ENCODE measurements at places on chromosomes 16 and 17. TPM values are rescaled to one million over a fixed set of nuclear protein-coding genes. Genes with fewer than 3 reads are reported as not detected.

DNA sequence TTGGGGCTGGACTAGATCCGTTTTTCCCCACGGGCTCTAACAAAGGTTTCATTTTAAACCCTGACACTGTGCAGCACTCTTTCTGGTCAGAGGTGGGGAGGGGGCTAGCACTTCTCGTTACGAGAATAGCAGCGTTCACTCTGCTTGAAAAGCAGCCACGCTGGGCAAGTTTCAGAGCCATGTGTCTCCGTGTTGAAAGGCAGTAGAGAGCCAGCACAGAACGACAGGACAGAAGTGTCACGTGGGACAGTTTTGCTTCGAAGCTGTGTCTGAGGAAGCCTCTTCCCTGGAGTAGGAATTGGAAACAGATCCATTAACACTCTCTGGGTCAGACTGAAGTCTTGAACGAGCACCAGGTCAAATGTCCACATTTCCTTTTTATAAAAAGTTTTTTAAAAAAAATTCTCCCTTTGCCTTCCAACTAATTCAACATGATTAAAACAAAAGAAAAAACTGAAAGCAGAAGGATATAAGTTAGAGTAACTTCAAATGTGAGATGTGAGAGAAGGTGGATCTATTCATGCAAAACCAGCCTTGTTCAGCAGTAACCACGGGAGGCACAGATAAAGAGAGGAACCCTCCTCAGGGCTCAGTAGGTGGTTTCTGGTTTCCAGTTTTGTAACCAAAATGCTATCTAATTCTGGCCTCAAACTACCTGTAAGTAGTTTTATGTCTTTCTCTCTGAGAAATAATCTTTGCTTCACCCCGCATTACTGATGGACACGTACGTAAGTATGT is 65.0 kb downstream of the SMG6 start:
- DNase-seq, result no peak

GRCh38 chr16:20099375-20099774 is 25.7 kb upstream of the GPR139 start:
- DNase-seq, result no peak

DNA sequence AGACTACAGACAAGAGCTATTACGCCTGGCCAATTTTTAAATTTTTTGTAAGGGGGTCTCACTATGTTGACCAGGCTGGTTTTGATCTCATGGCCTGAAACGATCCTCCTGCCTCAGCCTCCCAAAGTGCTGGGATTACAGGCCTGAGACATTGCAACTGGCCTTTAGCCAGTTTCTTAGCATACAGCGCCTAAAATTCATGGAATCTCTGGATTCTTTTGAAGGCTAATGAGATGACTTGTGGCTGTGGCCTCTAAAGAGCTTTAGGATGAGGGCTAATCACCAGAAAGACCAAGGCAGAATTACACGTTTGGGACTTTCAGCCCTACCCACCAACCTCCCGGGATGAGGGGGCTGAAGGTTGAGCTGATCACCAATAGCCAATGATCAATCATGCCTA is 34.6 kb downstream of the AKAP10 start:
- DNase-seq, result no peak

- DNase-seq, result no peak
Observed at GRCh38 chr17:47670064-47670463, 20.3 kb downstream of the KPNB1 start.

GRCh38 chr16:10370096-10370726 is 15.7 kb upstream of the ATF7IP2 start:
- no peak for DNase-seq

DNA sequence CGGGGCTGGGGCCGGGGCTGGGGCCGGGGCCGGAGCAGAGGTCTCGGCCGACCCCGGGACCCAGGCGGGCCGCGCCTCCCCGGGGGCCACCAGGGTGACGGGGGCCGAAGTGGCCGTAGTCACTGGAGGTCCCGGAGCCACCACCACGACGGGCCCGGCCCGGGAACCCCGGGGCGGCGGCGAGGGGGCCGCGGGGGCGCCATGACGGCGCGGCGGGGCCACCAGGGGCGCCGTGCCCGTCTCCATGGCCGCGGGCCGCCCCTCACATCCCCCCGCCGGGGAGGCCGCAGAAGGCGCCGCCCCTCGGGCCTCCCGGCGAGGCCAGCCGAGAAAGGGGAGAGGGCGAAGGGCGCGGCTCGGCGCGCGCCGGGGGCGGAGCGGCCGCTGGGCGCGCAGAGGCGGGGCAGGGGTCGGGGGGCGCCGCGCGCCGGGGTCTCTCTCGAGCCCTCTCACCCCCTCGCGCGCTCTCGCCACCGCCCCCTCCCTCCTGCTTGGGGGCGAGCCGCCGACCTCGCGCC is 297 bp downstream of the TBC1D10B start:
- DNase-seq, result no peak

DNA sequence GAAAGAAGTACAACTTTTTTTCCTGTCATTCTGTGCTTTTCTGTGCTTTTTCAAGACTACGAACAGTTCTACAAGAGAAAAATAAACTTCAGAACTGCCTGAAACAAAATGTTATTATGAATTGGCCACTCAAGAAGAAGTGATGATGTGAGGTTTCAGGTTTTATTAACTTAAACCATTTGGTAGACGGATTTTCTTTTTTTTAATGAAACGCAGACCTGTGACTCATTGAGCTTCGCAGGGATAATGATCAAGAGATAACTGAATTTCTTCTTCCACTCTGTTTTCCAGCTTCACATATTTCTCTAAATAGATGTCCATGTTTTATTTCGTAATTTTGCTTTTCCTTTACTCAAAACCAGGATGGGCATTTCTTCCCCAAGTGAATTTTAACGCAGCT is 32.7 kb downstream of the AIPL1 start:
- no peak for DNase-seq

DNA sequence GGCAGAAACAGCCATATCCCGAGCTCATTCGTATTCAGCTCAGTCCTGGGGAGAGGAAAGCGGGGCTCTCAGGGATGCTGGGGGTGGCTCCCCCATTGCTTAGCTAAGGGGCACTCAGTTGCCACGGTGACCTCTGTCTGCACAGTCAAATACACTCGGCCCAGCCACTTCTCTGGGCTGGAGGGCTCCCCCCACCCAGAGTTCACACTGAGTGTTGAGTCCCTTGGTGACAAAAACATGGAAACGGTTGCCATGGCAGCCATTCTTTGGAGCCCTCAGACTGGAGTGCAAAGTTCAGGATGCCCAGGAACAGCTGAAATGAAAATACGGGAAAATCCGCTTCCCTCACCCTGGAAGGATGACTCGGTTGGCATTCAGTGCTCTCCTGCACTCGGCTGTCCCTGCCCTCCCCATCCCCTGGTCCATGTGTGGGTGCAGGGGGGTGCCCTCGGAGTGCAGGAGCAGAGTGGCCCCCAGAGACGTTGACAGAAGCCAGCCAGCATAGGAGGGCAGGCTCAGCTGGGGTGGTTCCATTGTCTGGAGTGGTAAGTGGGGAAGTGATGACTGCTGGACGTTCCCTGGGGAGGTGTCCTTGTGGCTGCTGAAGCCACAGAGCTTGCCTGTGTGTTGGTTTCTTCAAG is 216.5 kb downstream of the NTN1 start:
- DNase-seq, result no peak

TMEM114 gene
- total RNA-seq, result not detected

KATNB1 gene
- total RNA-seq, result 23.1 TPM

CCL18 gene
- total RNA-seq, result not detected

DNA sequence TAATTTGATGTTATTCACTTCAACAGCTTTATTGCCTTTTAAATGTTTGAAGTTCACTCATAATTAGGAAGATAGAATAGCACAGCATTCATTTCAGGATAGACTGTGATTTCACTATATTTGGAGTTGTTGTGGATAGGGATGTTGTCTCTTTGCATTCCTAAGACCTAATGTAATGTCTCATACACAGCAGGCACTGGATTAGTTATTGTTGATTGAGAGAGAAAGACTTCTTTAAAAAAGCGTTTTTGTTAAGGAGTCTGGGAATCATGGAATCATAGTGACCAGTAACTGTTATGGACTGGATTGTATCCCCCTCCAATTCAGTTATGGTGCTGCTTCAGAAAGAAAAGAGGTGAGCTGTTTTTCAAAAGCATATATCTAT is 122.0 kb downstream of the USP22 start:
- no peak for DNase-seq

DNA sequence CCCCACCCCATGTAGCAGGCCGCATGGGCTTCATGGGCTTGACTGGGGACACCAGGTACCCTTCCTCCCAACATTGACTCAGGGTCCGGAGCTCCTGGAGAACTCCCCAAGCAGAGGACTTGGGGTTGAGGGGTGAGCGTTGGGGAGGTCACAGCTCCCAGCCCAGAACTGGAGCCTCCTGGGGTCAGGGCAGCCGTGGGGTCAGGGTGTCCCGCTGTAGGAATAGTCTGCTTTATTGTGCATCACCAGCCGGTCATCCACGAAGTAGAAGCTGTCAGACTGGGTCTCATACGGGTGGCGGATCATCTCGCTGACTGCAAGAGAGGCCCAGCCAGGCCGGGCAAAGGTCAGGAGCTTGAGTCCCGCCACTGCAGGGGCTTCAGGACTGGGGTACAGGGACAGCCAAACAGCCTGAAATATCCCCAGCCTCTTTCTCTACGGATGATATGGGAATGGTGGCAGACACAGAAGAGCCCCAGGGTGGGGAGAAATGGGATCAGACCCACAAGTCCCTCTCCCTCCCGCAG is 5.3 kb downstream of the UNC119 start:
- no peak for DNase-seq

DNA sequence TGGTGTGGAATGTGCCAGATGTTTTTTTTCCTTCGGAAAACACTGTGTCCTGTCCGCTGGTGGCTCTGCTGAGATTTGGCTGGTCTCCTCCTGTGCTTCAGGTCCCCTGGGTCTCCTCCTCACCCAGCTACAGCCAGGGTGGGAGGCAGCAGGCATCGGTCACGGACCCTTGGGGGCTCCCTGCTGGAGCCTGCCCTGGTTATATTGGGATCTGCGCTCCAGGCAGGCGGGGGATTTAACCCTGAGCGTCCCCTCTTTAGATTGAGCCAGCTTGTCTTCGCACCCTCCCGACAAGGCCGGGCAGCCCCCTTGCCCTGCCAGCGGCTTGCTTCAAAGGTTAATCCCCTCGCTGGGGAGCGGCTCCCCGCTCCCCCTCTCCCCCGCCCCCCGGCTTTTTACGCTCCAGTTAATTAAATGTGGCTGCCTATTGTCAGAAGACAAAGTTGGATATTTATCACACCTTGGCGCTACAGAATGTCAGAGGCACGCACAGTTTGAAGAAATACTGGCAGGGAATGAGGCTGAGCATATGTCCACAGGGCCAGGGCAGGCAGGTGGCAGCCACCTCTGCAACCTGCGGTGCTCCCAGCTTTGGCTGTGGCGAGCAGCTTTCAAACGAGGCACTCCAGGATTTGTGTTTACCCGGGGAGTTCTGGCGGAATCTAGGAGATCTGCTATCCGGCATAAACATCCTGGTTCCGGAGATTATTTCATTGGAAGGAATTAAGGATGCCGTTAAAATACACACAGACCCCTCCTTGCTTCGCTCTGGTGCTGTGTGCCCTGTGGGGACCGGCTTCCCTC is 38.2 kb upstream of the GSE1 start:
- DNase-seq, result no peak

C16orf89 gene
- 39.0 TPM for total RNA-seq

PROCA1 gene
- total RNA-seq, result 5.0 TPM

TBC1D3H gene
- total RNA-seq, result not detected

GDPD1 gene
- total RNA-seq, result 3.3 TPM

CFAP97D1 gene
- total RNA-seq, result not detected

RCVRN gene
- total RNA-seq, result not detected

FSCN2 gene
- 0.42 TPM for total RNA-seq

DNA sequence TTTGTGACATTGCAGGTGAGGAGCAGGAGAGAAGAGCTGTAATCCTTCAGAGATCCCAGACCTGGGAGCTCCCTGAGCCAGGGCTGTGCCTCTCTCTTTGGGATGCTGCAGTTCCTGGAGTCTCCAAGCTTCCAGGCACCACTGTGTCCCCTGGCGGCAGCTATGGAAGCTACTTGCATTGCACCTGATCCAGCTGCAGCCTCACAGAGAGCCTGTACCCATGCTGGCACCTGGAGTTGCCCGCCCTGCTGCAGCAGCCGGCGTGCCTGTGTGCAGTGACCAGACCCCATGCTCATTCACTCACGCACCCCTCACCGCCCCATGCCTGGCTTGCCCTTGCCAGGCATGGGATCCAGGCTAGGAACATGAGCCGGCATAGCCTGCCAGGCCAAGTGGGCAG is 51.8 kb upstream of the MED9 start:
- DNase-seq, result no peak

TMEM88 gene
- 25.1 TPM for total RNA-seq

DNA sequence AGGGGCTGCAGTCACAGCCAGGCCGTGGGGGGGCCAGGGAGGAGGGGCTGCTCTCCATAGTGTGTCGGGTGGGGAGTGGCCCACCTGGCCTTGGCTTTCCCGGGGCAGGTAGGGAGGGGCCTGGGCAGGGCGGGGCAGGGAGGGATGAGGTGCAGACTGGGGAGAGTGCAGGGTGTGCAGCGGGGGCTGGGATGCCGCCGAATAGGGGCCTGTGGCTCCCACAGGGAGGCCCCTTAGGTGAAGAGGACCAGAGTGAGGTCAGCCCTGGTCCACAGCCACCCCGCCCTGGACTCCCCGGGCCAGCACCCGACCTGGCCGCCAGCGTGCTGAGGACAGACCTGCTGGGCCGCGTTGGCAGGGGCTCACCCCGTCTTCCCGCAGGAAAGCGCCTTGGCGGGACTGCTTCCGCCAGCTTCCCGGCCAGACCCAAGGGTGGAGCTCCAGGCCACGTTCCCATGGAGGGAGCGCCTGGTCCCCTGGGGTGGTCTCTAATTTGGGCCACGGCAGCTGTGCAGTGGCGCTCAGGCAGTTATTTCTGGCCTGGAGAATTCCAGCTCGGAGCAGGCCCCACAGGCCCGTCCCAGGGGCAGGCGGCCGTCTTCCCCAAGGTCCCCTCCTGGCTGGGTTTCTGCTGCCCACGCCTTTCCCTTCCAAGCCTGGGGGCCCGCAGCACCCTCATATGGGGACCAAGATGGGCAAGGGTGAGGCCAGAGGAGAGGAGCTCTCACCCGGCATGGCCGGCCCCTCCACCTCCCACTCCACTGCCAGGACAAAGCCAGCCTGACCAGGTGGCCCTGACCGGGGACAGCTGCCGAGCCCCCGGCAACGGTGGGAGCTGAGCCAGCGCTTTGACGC is 27.9 kb downstream of the CACNA1H start:
- DNase-seq, result no peak

GRCh38 chr17:37142294-37142896 is 193.6 kb downstream of the AATF start:
- DNase-seq, result no peak

DNA sequence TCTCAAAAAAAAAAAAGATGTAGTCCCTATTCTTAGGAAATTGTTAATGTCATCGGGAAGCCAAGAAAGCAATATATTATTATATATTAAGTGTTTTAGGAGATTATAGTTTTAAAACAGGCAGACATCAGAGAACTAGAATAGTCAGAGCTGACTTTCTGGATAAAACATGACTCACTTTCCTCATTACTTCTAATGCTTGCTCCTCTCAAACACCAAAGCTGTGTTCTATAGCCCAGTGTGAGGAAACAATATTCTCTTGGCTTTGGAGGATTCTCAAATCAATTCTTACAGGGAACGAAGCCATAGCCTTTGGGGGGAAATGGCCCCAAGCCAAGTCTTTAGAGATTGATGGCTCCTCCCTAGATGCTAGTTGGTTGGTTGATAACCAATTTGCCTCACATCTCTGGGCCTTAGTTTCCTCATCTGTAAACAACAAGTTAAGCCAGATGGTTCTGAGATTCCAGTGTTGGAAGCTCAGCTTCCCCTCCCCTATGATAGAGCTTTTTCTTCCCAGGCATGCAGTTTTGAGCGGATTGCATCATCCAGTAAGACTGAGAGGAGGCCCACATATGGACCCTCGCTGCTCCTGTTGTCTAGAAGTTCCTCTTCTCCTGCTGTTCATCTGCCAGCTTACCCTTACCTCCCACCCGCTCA is 12.4 kb downstream of the NMT1 start:
- peak; percentile 65 for DNase-seq

All from tibial nerve (tissue), 4 donors.